ENCODE measurements at places on chromosomes 11 and 22. TPM values are rescaled to one million over a fixed set of nuclear protein-coding genes. Genes with fewer than 3 reads are reported as not detected.

- DNase-seq = no peak
Observed at GRCh38 chr11:7576726-7577290, 63.0 kb downstream of the PPFIBP2 start.

DNA sequence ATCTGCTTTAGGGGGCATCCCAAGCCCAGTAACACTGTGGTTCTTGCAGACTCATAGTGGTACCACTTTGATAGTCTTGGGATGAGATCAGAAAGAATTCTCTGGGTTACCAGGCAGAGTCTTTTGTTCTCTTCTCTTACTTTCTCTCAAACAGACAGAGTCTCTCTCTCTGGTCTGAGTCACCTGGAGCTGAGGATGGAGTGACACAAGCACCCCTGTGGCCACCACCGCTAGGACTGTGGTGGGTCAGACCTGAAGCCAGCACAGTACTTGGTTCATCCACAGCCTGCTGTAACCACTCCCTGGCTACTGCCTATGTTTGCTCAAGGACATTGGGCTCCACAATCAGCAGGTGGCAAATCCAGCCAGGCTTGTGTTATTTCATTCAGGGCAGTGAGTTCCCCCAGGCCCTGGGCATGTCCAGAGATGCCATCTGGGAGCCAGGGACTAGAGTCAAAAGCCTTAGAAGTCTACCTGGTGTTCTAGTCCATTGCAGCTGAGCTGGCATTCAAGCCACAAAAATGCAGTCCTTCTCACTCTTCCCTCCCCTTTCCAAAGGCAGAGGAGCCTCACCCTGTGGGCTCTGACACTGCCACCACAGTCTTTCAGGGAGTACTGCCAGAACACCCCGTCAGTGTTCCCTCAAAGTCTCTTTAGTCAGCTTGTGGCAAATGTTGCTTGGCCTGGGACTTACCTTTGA lies 29.9 kb downstream of the ENDOD1 start:
- no peak for DNase-seq

Gene SLC16A8
- 3.3 TPM for polyA plus RNA-seq

- DNase-seq = no peak
Observed at GRCh38 chr22:45502215-45503049, at the start of gene FBLN1. Gene FBLN1, plus strand, starts transcription at chr22:45502883. Its CDS starts 103 bp downstream, at chr22:45502986.

DNA sequence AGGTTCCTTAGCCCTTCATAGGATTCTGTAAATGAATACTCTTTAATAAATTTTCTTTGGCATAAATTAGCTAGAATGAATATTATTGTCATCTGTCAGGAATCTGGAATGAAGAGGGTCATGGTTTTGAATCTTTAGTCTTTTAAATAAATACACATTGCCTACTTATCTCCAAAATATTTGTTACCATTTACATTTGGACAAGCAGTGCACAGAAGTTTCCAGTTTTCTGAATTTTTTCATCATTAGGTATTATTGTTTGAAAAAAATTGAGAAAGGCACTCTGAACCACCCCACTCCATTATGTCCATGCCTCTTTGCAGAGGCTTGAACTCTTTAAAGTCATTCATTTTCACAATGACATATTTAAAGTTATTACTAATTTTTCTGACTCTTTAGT lies 549.0 kb upstream of the LUZP2 start:
- no peak for DNase-seq

DNA sequence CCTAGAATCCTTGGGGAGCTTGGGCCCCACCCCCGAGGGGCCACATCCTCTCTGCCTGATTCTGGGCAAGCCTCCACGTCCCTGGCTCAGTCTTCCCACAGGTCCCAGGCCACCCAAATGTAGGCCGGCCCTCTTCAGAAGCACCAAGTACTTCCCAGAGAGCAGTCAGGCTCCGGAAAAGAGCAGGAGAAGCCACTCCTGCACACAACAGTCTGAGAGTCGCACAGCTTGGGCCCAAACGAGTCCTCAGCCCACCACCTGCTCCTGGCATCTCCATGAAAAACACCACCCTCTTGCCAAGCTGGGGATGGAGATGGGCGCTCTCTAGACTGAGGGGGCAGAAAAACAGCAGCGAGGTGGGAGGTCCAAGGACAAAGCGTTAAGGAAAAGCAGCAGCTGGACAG lies 15.4 kb downstream of the EHD1 start:
- DNase-seq = no peak

- no peak for DNase-seq
Observed at GRCh38 chr11:13368041-13368446, 90.5 kb downstream of the BMAL1 start.

Gene OR51B5
- 0.17 TPM for polyA plus RNA-seq

Gene VWCE
- 4.0 TPM for polyA plus RNA-seq

- DNase-seq = no peak
Observed at GRCh38 chr11:67033661-67034166, 10.8 kb downstream of the SYT12 start.

- no peak for DNase-seq
Observed at GRCh38 chr11:68532727-68533369, 72.3 kb downstream of the PPP6R3 start.

Gene YPEL1
- polyA plus RNA-seq = 17.6 TPM

DNA sequence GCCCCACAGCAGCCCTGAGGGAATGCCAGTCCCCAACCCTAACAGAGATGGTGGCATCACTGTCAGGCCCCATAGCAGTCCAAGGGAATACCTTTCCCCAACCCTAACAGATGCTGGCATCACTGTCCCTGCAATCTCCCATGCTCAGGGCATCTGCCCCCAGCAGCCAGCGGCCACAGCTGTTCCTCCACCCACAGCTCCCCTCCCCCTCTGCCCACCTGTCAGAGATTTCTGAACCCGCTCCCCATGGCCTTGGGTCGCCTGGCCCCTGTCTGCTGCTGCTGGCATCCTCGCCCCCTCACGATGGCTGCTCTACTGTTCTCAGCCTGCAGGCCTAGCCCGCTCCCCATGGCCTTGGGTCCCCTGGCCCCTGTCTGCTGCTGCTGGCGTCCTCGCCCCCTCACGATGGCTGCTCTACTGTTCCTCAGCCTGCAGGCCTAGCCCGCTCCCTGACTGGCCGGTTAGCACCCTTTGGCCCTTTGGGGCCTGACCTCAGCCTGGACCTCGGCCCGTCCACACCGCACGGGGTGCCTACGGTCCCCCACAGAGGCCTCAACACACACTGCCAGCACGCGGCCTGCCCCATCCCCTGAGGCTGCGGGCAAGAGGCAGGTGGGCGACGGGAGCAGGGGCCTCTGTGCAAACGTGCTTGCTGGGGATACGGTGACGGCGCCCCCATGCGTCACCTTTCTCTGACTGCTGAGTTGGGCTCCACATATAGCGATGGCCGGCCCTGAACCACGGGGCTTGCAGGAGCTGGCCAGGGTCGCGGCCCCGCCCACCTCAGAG lies 20.7 kb downstream of the CHID1 start:
- DNase-seq = no peak

- no peak for DNase-seq
Observed at GRCh38 chr22:23831781-23832180, 7.0 kb downstream of the DERL3 start.

DNA sequence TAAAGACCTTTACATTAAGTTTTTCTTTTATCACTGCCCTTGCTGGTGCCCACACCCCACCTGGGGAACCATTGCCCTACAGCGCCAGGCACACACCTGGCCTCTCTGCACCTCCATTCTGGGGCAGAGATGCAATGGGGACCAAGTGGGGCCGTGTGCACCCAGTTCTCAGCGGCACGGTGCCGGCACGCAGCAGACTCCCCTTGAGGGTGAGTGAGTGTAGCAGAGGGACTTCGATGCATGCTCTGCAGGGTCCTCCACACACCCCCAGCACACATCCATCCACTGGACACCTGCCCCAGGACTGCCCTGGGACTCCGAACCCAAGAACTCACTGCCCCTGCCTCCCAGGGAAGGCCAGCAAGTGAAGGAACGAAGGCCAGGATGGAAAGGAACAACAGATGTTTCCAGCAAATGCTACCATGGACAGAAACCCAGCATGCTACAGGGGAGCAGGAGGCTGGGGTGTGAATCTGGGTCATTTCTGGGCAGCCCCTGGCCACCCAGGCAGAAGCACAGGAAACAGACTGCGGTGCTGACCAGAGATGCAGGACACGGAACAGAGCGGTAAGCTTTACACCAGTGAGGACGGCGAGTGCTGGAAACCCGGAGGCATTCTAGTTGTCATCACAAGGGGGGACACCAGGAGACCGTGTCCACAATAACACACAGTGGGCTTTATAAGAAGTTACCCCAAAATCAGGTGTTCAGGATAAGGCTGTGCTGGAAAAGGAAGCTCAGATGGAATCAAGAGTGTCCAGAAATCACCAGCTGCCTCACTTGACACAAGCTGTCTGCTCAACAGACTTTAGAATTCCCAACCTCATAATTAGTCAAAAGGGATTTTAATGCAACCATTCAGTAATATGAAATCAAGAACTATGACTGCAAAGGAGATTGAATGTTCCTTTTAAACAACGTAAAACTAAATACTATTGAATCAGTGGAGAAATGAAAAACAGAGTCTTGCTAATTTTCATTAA lies 32.7 kb upstream of the MOB2 start:
- DNase-seq = no peak

Gene MS4A12
- polyA plus RNA-seq = not detected

Gene PAFAH1B2
- 73.6 TPM for polyA plus RNA-seq

- no peak for DNase-seq
Observed at GRCh38 chr11:120547811-120548681, 36.5 kb downstream of the GRIK4 start.

DNA sequence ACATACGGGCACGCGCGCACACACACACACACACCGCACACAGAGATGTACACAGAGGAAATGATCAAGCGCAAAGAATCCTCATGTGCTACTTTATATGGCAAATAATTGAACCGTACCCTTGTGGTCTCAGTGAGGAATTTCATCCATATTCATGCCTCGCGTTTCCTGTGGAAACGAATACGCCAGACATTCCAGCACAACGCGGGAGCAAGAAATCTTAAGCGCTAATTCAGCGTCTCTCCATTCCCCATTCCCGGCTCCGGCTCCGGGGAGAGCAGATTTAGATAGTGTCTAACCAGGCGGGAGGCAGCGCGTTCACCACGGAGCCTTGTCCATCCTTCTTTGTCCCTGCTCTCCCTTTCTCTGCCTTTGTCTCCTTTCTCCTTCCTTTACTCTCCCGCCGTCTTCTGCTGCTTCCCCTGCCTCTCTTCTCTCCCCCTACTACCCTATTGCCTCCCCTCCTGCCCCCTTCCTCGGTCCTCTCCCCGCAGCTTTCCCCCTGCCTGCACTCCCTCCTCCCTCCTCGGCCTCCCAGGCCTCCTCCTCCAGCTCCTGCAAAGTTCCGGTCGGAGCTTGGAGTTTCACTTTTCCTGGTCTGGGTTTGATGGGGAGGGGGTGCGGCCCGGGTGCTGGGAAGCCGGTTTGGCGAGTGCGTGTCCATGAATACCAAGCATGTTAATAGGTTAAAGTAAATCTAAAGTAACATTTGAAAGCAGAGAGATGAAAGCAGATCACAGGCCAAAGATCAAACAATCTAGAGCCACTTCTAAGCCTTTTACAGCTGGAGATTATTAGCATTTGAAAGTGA lies 579.3 kb downstream of the BUD13 start:
- DNase-seq = peak; percentile 81

DNA sequence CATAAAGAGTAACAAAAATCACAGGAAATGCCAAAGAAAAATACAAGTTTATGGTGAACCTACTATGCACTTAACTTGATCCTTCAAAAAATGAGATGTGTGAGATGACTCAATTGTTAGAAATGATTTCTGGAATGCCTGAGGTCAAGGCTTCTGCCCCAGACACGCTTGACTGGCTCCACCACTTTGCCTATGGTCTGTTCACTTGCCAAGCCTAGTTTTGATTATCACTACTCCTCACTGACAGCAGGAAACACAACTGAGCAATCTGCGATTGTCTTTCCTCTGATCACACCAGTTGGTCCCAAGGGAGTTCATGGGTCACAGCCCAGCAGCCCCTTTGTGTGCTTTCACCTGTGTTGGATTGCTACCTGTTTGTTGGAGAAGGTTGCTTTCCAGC lies 20.6 kb upstream of the PRDM10 start:
- DNase-seq = no peak

DNA sequence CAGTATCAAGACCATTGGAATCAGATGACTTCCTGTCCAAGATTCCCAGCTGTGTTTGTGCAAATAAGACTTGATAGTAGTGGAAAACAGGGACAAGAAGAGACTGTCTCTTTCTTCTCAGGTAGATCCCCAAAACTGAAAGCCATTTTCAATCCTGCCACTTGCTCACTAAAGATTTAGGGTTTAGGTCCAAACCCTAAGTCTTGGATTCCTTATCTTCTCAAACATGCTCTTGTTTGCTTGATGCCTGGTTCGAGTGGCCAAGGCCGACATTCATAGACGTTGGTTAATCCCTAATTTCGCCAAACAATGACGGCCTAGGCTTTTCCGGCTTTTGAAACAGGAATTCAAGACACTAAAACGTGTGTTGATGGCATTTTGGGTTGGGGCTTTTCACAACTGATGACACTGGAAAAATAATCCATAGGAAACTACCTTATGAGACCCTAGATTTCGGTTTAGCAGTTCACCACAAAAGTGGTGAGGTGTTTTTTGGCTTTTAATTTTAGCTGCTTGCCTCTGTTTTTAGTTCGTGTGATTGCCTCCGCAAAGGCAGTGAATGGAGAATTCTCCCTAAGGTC lies 1.0 kb upstream of the GTPBP1 start:
- no peak for DNase-seq

Gene PKNOX2
- polyA plus RNA-seq = 13.7 TPM

GRCh38 chr11:2746401-2747247 lies 46.8 kb upstream of the KCNQ1OT1 start:
- DNase-seq = no peak

DNA sequence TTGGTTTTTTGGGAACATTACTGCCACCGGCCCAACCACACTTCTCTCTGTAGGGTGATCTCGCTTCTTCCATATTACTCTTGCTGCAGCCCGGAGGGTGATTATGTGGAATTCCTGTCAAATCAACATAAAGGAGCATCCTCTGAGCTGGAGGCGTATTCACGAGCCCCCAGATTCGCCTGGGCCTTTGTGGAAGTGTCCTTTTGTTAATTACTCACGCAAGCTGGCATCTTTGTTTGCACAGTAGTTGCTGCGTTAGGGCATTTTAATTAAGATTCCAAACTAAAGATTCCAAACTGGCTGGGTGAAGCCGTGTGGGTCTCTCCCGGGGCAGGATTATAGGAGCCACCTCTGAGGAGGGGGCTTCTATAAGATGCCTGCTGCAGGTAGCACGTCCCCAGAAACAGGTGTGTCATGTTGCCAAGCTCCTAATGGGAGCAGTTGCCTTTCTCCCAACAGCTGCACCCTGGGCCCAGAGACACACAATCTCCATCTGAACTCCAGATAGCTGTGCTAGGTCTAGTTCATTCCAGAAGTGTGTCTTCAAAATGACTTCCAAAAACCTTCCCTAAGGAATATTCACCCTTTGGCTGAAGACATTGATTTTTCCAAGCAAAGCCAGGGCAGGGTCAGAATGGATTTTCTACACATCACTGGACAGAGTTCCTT lies 40.9 kb downstream of the SHISAL1 start:
- no peak for DNase-seq

Data from left renal cortex interstitium (tissue), 4 donors.